ENCODE measurements at places on chromosomes 7 and 10.

GRCh38 chr10:97234400-97234799 is 48.6 kb upstream of the SLIT1 start:
- DNase-seq = no peak

DNA sequence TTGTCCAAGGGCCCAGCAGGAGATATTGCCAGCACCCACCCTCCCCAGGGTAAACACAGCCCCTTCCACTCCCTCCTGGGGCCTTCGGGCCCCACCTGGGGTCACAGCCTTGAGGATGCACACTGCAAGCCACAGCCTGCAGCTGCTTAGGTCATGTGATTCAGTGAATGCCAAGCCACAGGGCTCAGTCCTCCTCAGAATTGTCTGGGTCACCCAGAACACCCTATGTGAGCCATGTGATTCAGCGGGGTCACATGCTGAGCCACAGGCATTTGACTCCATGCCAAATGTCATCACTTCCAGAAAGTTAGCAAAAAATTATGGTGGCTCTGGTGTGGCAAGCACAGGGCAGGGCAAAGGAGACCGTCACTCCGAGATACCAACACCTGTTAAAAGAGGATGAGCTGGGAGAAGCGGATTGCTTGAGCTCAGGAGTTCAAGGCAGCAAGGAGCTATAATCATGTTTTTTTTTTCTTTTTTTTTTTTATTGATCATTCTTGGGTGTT is 17.2 kb upstream of the PSAP start:
- DNase-seq = no peak

DNA sequence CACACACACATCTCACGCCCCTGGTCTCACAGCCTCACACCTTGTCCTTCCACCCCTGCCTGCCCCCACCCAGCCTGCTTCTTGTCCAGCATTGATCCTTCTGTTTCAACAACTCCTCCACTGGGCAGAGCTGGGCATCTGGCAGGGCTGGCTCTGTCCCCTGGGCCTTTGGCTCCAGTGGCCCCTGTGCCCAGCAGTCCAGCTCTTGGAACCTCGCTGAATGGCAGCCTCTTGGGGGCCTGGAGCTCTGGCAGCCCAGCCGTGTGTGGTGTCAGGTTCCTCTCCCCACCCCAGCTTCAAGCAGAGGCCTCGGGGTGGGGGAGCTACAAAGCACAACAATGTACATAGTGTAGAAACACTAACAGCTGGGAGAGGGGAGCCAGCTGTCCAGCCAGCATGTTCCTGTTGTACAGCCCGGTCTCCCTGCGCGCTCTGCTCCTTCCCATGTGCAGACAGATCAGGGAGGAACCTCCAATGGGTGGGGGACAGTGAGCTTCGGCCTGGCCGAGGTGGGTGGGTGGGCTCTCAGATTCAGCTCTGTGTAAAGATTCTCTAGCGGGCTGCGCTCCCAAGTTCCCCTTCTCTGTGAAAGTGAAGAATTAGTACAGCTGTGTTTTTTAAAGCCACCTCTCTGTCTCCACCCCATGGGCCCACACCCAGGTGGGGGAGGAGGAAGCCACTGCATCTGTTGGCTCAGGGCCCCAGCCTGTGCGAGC is 19.4 kb downstream of the ZMIZ2 start:
- no peak for DNase-seq

- DNase-seq = no peak
Observed at GRCh38 chr10:27912231-27912630, 86.6 kb downstream of the ODAD2 start.

DNA sequence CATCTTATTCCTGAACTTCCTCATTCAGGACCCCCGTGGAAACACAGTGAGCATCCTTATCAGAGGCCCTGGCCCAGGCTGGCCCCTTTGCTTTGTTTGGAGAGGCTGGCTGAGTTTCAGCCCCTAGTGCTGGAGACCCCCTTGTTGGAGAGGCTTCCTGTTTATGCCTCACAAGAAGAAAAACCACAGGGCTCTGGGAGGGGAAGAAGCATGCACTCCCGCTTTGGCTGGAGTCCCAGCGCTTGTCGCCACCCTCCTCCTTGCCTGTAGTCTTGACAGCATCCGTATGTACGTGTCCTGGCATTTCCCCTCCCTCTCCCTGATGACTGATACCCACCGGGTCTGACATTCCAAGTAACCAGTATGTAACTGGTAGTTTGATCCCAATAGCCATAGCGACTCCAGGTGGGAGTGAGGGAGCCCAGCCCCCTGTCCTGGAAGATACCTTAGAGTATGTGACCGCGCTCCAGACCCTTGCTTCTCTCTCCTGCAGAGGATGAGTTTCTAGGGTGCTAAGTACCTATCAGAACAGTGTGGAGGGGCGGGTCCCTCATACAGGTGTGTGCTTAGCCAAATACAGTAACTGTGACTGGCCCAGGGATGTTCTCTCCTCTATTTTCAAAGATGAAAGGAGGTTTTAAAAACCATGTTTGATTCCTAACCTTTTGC is 6.9 kb upstream of the ATP6V0E2 start:
- no peak for DNase-seq

- no peak for DNase-seq
Observed at GRCh38 chr10:131891196-131891928, 9.4 kb upstream of the PPP2R2D start.

Data from stimulated activated CD8-positive, alpha-beta memory T cell treated with anti-CD3 and anti-CD28 coated beads, Interleukin-15, amount 100 ng/mL, for 4 hours (primary cell).